ENCODE measurements at places on chromosomes 12 and 14.
A peak's percentile ranks its signal among the peaks of the same experiment; 100 is the strongest.

GRCh38 chr14:80390906-80391305, 179.6 kb upstream of the DIO2 start:
- no peak for DNase-seq

- DNase-seq: peak; percentile 42
Measured at GRCh38 chr14:30620178-30620577, 1.9 kb upstream of the SCFD1 start.

DNA sequence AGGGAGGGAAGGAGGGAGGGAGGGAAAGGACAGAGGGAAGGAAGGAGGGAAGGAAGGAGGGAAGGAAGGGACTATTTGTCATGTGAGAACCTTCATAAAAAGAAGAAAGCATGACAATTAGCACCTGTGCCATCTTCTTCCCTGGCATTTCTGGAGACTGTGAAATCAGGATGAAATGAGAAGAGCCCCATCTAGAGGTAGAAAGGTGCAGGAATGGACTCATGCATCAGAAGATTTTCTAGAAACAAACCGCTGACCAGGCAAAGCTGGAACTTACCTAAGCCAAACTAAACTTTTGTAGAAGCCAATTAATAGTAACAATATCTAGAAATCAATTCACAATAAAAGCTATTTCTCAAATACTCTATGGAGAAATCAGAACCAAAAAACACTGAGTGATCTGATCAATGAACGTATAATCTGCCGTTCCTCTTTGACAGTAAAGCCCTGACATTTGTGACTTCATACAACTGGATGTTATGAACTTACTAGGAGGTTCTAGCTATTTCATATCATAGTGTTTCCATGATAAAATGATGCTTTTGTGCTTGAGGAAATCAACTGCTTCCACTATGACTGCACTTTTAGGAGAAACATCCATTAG, 24.4 kb upstream of the CRACR2A start:
- peak; percentile 34 for DNase-seq

- DNase-seq: no peak
Measured at GRCh38 chr12:88419794-88420193, 160.5 kb downstream of the KITLG start.

DNA sequence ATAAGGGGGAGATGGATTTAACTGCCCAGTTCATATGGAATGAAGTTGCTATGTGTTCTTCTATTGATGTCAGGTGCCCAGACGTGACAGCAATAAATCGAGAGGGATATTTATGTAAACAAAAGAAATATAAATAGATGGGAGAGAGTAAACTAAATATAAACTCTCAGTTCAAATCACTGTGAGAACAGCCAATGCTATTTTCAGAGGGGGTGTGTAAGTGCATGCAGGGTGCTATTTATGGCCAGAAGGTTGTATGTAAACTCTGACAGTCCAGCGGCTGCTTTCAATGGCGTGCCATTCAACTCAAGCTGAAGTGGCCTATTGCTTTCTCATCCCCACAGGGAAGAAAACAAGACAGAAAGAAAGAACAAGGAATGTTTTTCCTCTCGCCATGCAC, 127.2 kb downstream of the KCNA5 start:
- no peak for DNase-seq

- peak; percentile 53 for DNase-seq
Measured at GRCh38 chr12:62813031-62813829, 121.7 kb downstream of the PPM1H start.

DNA sequence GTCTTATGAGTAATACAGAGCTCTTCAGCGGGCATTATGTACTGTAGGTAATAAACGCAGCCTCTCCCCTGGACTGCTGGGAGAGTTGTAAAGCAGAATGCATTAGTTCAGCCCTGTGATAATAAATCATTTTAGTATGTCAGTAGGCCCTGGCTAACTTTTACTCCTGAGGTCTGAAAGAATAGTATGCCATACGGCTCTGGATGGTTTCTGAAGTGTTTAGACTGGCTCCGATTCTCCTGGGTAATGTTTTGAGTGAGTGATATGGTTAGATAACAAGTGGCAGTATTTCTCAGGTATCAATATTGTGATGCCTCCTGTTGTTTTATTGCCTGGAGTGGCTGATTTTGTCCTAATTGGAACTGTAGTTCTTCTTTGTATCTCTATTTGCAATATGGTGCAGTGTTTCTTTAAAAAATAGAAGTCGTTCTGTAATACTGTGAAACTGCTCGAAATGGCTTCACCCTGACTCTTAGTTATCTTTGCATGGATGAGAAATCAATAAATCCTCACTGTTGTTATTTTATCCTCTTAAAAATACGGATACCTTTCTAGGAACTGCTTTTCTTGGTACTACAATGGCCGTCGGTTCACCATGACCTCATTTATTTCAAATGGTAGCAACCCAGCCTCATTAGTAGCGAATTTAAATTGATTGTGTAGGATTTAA, 100.2 kb downstream of the PDZRN4 start:
- no peak for DNase-seq

- DNase-seq: no peak
Measured at GRCh38 chr14:100568998-100569733, 18.1 kb downstream of the BEGAIN start.

DNA sequence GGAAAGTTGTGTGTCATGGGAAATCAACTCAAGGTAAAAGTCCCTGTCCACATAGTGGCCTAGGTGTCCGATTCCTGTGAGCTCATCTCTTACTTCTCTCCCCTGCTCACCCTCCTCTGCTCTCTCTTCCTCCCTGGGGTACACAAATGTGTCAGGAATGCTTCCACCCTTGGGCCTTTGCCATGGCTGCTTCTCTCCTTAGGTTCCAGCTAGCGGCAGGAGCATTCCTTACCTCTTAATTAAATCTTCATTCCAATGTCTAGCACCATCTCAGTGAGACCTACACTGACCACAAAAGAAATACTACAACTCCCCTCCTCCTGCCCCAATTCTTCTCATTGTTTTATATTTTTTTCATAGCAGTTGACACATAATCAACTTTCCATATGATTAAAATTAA, 298.6 kb downstream of the PDZRN4 start:
- no peak for DNase-seq

- no peak for DNase-seq
Measured at GRCh38 chr14:51834240-51834639, 26.2 kb upstream of the GNG2 start.

DNA sequence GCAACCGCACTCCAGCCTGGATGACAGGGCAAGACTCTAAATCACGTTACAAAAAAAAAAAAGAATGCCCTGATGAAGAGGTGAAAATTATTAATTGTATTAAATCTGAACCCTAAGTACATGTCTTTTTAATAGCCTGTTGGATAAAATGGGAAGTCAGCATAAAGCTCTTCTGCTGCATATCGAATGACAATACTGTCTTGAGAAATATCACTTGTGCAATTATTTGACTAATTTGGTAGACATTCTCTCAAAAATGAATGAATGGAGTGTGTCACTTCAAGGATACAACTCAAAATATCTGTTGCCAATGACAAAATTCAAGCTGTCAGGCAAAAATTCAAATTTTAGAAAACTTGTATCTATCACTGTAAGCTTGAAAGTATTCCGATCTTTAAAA, 38.9 kb downstream of the DNAI7 start:
- no peak for DNase-seq

GRCh38 chr12:99138393-99138792, 493.3 kb downstream of the APAF1 start:
- DNase-seq: no peak

DNA sequence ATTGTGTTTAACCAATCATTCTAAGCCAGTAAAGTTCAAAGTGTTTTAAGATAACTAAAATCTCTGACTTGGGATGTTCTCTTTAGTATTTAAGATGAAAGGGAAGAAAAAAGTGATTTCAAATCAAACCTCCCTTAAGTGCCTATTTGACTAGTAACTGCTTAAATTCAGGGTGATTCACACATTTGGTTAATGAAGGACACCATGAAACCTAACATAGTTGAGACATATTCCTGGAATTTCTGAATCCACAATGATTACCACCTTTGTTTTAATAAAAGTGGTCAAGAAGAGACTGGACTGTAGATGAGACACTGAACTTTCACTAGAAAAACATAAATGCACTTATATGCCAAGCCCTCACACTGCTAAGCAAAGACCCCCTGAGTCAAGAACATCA, 138.7 kb downstream of the MED13L start:
- DNase-seq: no peak

GRCh38 chr12:30840715-30841114, 85.8 kb upstream of the TSPAN11 start:
- DNase-seq: no peak

DNA sequence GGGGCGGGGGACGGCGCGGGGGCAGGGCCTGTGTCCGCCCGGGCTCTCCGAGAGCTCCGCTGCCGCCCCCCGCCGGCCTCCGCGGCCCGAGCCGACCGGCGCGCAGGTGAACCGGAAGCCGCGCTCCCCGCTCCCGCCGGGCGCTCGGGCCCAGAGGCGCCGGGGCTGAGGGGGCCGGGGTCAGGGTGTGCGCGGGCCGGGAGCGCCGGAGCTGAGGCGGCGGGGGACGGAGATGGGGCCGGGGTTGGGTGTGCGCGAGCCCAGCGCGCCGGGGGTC, 431 bp downstream of the HIP1R start:
- DNase-seq: peak; percentile 77

- no peak for DNase-seq
Measured at GRCh38 chr14:65817011-65817410, 404.5 kb downstream of the FUT8 start.

DNA sequence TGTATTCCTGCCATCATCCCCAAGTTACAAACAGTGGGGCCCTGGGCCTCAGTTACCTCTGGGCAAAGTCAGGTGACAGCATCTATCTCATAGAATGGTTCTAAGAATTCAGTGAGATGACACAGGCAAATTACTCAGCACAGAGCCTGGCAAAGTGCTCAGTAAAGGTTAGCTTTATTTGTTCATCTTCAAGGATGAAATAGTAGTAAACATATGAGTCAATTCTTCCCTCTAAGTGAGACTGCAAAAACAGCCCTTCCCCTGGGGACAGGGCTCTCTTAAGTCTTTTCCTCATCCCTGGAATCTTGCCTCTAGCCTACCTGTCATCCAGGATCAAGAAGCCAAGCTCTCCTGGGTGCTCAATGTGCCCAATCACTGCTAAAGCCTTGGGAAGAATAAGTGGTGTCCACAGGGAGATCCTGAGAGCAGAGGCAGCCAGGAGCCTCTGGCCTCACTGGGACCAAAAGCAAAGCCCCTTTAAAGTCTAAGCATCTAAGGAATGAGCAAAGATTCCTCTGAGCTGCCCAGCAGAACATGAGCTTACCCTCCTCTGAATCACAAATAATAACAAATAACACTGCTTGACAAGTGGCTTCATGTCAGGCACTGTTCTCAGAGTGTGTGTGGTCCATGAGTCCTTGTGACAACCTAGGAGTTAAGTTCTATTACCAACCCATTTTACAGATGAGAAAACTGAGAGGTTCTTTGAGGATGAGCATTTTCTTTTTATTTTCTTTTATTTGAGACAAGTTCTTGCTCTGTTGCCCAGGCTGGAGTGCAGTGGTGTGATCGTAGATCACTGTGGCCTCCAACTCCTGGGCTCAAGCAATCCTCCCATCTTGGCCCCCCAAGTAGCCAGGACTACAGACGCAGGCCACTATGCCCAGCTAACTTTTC, 12.1 kb downstream of the NUAK1 start:
- DNase-seq: no peak

- no peak for DNase-seq
Measured at GRCh38 chr14:87888136-87888999, 104.6 kb downstream of the GALC start.

- DNase-seq: no peak
Measured at GRCh38 chr14:101035466-101036225, 132.1 kb upstream of the RTL1 start.

- no peak for DNase-seq
Measured at GRCh38 chr12:30974746-30975500, 48.4 kb downstream of the TSPAN11 start.

- DNase-seq: no peak
Measured at GRCh38 chr12:113891167-113891692, 74.9 kb downstream of the RBM19 start.

- DNase-seq: no peak
Measured at GRCh38 chr14:25017562-25017961, 32.4 kb downstream of the STXBP6 start.

DNA sequence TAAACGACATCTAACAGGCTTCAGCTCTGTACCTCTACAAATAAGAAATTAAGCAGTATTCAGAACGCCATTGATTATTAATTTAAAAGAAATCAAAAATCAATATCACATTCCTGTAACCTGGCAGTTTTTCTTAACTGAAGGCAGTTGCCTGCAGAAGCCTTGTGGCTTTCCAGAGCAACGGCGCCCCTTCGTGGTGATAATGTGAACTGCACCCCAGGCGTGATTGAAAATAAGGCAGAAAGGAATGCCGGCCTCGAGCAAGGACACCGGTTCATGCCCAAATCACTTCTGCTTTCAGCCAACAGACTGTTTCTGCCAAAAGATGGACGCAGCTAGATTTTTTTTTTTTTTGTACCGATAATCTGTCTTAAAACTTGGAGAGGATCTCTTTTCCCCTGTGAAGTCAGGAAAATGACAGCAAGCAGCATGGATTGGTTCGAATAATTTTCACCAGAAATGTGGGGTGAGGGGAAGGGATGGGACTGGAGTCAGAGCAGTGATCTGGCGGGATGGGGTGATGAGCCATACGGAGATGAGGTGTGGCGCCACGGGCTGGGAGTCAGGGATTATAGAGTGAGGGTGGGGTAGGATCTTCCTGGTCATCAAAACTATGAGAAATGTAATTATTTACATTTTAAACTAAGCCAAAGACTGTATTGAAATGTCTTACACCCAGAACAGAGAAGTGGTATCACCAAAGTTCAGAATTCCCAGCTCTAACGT, 473.0 kb downstream of the DPF3 start:
- peak; percentile 65 for DNase-seq

- no peak for DNase-seq
Measured at GRCh38 chr12:78204926-78205325, 374.2 kb downstream of the NAV3 start.

DNA sequence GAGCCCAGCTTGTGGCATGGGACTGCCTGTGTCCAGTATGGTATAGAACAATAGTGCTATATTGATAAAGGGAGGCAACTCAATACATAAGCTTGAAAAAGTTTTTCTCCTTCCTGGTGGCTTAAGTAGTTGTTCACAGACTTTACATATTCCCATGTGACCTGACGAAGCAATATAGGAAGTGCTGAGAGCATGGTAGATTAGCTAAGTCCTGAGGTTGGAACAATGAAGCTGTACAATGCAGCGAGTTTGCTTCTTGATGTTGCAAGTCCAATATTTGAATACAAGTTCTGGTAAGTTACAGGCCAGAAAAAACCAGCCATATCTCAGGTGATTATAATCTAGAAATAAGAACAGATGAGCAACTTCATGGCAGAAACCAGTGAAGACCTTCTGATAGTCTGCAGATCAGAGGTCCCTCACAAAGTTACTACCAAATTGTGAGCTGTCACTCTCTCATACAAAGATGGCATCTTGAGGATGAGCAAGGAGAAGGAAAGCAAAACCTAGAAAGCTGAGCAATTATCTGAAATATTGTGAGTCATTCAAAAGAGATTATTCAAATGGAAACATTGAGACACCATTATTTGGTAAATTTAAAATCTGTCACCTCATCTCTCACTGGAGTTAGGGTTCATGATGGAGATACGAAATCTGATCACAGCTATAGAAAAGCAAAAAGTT, 72.9 kb upstream of the BTG1 start:
- DNase-seq: no peak

GRCh38 chr12:57817261-57817989, 1.1 kb downstream of the AVIL start:
- no peak for DNase-seq

Measured in GM10248 (cell line).